ENCODE measurements at places on chromosomes 16 and 17. TPM values are rescaled to one million over a fixed set of nuclear protein-coding genes. Genes with fewer than 3 reads are reported as not detected.

DNA sequence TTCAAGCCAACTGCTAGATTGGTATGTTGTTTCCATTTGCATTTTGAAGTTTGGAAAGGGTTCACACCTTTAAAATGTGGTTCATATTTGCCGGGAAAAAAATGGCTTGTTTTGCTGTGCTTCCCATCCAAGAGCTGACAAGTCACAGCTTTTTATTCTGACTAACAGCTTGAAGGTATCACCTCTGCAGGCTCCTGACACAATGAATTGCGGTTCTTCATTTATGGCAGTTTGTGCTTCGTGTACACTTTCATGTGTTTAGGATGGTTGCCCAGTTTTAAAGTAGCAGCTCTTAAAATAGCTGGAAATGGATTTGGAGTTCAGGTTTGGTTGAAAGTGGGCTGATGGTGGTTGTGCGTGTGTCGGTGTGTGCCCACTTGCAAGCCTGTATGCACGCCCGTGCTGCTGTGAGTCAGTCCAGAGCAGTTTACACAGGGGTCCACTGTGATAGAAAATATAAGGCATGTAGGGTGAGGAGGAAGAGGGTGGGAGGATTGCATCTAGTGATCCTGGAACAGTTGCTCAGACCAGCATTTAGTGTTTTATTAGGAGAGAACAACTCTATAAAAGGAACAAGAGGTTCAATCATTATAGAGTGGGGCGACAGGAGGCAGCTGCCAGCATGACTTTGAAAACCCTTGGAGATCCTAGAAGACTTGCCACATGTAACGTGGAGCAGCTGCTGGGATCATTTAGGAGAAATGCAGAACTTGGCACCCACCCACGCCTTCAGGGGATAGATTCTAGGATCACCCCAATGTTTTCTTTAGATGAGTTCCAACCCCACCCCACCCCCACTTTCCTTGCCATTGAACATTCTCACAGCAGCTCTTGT lies 108.0 kb upstream of the TBX2 start:
- no peak for DNase-seq

- DNase-seq = no peak
Observed at GRCh38 chr17:13825526-13826040, 223.9 kb upstream of the HS3ST3A1 start.

DNA sequence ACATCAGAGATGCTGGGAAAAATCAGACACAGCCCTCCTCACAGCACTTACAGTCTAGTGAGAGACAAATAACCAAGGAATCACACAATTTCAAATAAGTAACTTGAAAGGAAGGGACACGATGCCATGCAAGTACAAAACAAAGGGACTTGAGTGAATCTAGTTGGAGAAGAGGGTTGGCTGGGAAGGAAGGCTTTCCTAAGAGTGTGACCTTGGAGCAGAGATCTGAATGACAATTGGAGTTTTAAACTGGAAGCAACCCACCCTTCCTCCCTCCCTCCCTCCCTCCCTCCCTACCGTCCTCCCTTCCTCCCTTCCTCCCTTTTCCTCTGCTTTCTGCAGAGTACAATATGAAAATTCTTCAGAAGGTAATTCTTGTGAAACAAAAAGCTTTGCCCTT lies 31.1 kb downstream of the ADAMTS18 start:
- DNase-seq = no peak

DNA sequence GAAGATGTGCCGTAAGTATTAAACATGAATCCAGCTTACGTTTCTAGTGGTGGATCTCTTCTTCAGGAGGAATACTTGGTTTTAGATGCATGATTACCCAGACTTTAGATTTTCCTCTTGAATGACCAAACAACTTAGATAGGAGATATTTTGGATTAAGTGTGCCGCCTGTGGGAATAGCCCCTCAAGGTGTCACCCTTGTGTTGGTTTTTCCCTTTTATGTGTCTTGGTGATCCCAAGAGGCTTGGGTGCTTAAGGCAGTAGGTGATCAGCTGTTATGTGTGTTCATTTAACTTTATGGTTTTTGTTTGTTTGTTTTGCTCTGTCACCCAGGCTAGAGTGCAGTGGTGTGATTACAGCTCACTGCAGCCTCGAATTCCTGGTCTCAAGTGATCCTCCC lies 115.1 kb downstream of the PPM1E start:
- no peak for DNase-seq

DNA sequence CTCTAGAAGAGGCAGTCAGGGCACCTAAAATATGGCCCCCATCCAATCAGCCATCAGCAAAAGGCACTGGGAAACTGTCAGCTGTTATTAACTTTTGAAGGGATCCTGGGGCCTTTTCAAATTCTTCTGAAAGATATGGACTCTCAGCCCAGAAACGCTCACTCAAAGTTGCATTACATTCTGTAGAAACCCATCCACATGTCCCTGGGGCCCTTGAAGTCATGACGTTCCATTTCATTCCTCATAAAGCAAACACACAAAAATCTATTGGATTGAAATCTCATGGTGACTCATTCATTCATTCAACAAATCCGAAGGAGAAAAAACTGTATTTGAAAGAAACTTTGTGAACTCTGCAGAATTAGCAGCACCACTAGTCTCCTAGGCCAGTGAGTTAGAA lies 215.3 kb downstream of the C16orf95 start:
- peak; percentile 54 for DNase-seq

GRCh38 chr17:65990593-65990992 lies 201.3 kb downstream of the CEP112 start:
- DNase-seq = no peak

GRCh38 chr17:44218344-44219107 lies 949 bp downstream of the UBTF start:
- DNase-seq = peak; percentile 83

GRCh38 chr16:57028086-57028485 lies 38.7 kb downstream of the NLRC5 start:
- DNase-seq = no peak

DNA sequence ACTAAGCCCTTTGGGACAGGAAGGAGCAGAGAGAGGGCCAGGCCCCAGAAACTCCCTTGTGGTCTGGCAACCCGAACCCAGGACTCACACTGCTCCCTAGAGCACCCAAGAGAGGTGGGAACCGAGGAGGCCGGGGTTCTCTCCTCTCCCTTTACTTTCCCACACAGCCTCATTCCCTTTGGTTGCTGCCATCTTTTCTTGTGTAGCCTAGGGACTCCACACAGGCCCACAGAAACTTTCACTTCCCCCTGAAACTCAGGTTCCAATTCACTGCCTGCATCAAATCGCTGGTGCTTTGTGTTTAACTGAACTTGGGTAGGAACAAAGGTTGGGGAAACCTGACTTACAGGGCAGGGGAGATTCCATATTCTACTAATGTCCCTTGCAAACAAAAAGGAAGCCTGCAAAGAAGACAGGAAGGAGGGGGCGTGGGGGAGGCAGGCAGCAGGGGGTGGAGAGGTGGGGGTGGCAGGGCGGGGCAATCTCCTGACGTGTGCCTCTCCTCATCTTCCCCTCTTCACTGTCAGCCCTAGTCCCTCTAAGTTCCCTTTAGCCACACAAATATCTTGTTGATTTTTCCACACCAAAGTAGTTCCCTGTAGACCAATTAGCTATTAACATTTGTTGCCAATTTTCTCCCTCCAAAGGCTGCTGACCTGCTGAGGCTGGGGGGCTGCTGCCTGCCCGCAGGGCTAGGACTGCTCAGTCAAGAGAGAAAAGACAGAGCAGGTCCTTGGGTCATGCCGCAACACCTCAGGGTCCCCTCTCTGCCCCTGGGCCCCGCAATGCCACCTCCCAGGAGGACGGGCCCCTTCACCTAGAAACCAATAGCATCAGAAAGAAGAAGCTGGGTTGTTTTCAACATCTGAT lies 8.0 kb downstream of the ST3GAL2 start:
- peak; percentile 24 for DNase-seq

DNA sequence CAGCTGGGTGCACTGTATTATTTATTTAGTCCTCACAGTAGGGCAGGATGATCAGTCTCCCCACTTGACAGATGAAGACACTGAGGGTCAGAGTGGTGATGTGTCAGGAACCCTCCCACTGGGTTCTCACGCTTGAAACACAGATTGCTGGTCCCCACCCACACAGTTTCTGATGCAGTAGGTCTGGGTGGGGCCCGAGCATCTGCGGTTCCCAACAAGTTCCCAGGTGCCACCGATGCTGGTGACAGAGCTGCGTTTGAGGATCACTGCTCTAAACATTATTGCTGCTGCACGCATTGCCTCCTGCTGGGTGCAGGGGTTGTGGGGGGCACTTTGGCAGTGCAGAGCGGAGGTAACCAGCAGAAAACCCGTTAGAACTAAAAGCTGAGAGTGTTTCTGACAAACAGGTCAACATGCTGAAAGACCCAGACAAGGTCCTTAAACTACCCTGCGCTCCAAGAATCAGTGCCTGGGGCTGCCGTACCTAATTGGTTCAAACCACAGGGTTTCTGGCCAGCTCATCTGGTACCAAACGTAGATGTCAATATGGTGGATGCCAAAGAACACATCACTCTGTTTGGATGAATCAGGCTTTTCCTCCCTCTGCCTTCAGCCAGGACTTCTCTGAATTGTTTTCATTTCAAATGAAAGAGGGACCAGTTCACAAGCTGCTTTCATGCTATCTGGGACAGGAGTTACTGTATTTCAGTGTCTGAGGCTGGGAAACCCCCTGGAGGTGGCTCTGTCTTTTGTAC lies 76.0 kb downstream of the ABCC1 start:
- DNase-seq = peak; percentile 97

GRCh38 chr16:35195173-35195863 lies 1735.9 kb downstream of the TP53TG3F start:
- no peak for DNase-seq

DNA sequence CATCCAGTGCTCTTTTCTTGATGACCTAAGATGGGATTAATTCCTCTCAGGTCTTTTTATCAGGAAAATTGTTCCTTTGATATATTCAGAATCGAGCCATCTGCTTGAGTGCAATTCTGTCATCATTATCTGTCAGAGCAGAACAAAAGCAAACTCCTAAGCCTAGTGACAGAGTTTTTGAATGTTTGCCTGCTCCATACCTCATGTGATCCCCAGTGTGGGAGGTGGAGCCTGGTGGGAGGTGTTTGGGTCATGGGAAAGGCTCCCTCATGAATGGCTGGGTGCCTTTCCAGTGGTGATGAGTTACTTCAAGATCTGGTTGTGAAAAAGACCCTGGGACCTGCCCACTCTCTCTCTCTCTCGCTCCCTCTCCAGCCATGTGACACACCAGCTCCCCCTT lies 628.2 kb downstream of the CDH11 start:
- no peak for DNase-seq

- peak; percentile 98 for DNase-seq
Observed at GRCh38 chr16:64864232-64864809, 257.5 kb downstream of the CDH11 start.

- DNase-seq = no peak
Observed at GRCh38 chr17:27849474-27850185, 43.5 kb downstream of the LYRM9 start.

DNA sequence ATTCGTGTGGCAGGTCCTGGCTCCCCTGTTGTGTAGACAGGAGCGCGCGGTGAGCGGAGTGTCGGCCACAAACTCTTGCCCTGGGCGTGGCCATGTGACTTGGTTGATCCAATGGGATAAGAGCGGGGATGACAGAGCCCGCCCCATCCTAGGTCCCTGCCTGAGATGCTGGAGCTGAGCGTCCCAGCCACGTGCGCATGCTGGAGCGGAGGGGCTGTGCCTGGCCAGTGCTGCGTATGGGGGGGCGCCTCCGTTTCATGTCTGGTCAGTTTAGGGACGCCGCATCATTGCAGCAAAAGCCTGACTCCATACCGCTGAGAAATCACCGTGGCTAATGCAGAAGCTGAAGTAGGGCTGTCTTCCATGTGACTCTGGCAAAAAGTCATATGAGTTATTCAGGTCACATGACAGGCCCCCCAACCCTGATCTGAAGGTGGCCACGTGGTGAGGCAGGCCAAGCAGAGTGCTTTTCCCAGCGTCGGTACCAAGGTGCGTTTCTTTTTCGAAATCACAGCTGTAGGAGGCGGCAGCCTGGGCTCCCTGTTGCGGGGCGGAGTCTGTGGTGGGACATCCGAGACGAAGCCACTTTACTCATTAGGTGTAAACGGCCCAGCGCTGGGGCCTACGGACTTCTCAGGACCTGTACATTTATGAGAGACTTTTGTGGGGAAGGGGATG lies 22.5 kb downstream of the HSBP1 start:
- no peak for DNase-seq

DNA sequence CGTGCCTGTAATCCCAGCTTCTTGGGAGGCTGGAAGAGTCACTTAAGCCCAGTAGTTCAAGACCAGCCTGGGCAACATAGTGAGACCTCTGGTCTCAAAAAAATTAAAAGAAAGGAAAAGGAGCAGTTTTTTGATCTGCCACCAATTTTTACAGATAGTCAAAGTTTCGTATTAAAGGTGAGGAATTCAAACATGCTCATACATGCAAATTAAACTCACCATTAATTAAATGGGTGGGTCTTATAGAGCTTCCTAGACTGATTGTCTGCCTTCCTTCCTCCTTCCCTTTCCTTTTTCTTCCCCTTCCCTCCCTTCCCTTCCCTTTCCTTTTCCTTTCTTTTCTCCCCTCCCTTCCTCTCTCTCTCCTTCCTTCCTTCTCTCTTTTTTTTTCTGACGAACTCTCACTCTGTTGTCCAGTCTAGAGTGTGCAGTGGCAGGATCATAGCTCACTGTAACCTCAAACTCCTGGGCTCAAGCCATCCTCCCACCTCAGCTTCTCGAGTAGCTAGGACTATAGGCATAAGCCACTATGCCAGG lies 36.4 kb upstream of the VPS4A start:
- DNase-seq = no peak

DNA sequence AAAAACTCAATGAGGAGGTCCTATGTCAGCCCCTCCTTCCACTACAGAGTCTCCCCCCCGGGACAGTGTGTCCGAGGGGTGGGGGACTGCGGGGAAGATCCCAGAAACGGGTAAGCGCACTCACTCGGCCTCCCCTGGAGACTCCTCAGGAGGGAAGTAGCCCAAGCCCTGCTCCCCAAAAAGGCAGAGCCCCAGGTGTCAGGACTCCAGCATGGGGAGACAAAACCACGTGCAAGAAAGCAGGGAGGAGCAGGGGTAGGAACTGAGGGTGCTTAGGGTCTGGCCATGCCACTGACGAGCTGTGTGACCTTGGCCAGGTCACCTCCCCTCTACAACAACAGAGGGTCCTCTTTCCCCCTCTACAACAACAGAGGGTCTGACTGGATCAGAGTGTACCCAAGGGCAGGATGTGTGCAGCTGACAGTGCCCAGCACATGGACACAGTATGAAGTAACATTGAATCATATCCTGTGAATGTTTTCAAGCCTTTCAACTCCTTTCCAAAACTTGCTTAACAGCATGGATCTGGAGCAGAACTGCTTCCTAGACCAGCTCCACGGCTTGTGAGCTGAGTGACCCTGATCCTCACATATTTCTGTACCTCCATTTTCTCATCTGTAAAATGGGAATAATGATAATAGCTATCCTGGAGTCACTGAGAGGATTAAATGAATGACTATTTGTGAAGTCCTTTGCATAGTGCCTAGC lies 2.1 kb upstream of the NAGS start:
- DNase-seq = peak; percentile 87

GRCh38 chr16:9647981-9648701 lies 534.1 kb downstream of the GRIN2A start:
- DNase-seq = no peak

The CLEC19A gene
- not detected for total RNA-seq

The FBXW10 gene
- total RNA-seq = not detected

The CACNG4 gene
- under 0.01 TPM for total RNA-seq

Measured in IMR-90 (cell line).